ENCODE measurements at places on chromosomes 2 and 18. TPM values are rescaled to one million over a fixed set of nuclear protein-coding genes. Genes with fewer than 3 reads are reported as not detected.

The ASXL3 gene
- 8.2 TPM for total RNA-seq

The QPCT gene
- 23.1 TPM for total RNA-seq

The TTN gene
- 0.50 TPM for total RNA-seq

The SERPINB5 gene
- not detected for total RNA-seq

The TTC39C gene
- total RNA-seq, result 10.4 TPM
